ENCODE measurements at places on chromosomes 6 and 20. TPM values are rescaled to one million over a fixed set of nuclear protein-coding genes. Genes with fewer than 3 reads are reported as not detected.

The BPIFA1 gene
- not detected for total RNA-seq

The RHAG gene
- 2.3 TPM for total RNA-seq

- DNase-seq = peak; percentile 77
These were observed 687.9 kb upstream of the CITED2 start for GRCh38 chr6:140062043-140063020.

DNA sequence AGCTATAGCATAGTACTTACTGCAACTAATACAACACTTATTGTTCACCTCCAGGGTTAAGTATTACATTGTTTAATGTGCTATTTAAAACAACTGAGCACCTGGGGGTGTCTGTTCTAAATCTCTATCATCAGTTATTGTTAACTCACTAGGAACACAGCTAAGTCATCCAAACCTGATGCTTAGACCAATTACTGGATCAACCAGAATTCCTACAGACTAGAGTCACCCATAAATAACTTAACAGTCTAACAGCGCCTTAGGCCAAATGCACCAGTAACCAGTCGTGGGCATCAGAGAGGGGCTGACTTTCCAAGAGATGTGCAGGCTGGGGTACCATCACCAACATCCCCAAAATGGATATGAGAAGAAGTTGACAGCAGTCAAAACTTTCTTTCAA is 110.7 kb downstream of the ADTRP start:
- DNase-seq = no peak

DNA sequence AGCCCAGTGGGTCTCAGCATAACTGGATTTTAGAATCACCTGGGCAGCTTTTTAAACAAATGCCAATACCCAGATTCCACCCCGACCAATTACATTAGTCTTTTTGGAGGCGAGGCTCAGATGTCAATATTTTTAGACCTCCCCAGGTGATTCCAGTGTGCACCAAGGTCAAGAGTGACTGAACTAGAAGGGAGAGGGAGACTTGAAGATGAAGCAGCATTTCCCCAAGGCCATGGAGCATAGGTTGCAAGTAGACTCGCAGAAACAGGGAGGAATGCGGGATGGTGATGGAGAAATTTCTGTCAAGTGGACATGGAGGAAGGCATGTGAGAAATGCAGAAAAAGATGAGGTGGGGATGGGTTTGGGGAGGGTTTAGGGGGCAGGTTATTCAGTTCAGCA is 64.9 kb downstream of the BCAS1 start:
- DNase-seq = no peak

- DNase-seq = no peak
These were observed 253.7 kb upstream of the PLCB4 start for GRCh38 chr20:8815208-8815607.
